ENCODE measurements at places on chromosomes 5 and 9.

DNA sequence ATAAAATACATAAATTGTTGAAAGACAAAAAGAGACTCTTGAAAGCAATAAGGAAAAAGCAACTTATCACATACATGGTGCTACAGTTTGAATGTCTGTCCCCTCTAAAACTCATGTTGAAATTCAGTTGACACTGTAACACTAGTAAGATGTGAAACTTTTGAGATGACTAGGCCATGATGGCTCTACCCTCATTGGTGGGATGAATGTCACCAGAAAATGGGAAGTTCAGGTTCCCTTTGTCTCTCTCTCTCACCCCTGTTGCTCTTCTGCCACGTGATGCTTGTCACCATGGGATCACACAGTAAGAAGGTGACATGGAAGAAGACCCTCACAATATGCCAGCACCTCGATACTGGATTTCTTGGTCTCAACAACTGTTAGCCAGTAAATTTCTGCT is 50.3 kb upstream of the SPTLC1 start:
- no peak overlapping the region for H3K27ac ChIP-seq
- H3K36me3 ChIP-seq = no peaks in the 10 kb centered on the region
- no peak for DNase-seq
- H3K4me1 ChIP-seq = no peaks in the 10 kb centered on the region

- H3K27me3 ChIP-seq = no peaks in the 10 kb centered on the region
- no peaks in the 10 kb centered on the region for H3K36me3 ChIP-seq
- H3K4me1 ChIP-seq = no peaks in the 10 kb centered on the region
- DNase-seq = no peak
- no peak overlapping the region for H3K27ac ChIP-seq
- H3K4me3 ChIP-seq = no peak overlapping the region
Observed at GRCh38 chr9:75844321-75844720, 46.2 kb upstream of the PCSK5 start.

- no peak overlapping the region for H3K4me3 ChIP-seq
- DNase-seq = no peak
- no peaks in the 10 kb centered on the region for H3K36me3 ChIP-seq
- no peaks in the 10 kb centered on the region for H3K27me3 ChIP-seq
Observed at GRCh38 chr5:1098986-1099597, 12.8 kb downstream of the SLC12A7 start.

- no peaks in the 10 kb centered on the region for H3K36me3 ChIP-seq
- H3K27me3 ChIP-seq = peaks cover 12% of the 10 kb centered on the region
- no peak for DNase-seq
- H3K4me1 ChIP-seq = peaks cover 12% of the 10 kb centered on the region
- H3K4me3 ChIP-seq = no peak overlapping the region
Observed at GRCh38 chr9:132216861-132217619, 55.2 kb downstream of the NTNG2 start.

GRCh38 chr9:33197279-33198152 is 30.4 kb upstream of the B4GALT1 start:
- H3K4me1 ChIP-seq = peaks cover 24% of the 10 kb centered on the region
- no peaks in the 10 kb centered on the region for H3K27me3 ChIP-seq
- peak; percentile 64 for DNase-seq

DNA sequence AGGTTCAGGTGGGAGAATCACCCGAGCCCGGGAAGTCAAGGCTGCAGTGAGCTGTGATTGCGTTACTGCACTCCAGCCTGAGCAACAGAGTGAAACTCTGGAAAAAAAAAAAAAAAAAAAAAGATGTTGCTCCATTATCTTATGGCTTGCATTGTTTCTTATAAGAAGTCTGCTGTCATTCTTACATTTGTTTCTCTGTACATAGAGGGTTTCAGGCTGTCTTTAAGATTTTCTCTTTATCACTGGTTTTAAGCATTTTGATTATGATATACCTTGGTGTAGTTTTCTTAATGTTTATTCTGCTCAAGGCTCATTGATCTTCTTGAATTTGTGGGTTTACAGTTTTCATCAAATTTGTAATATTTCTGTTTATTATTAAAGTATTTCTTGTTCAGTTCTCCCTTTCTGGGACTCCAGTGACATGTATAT is 35.2 kb downstream of the MVB12B start:
- no peak overlapping the region for H3K4me3 ChIP-seq
- no peak for DNase-seq
- H3K27me3 ChIP-seq = no peaks in the 10 kb centered on the region
- no peaks in the 10 kb centered on the region for H3K4me1 ChIP-seq

DNA sequence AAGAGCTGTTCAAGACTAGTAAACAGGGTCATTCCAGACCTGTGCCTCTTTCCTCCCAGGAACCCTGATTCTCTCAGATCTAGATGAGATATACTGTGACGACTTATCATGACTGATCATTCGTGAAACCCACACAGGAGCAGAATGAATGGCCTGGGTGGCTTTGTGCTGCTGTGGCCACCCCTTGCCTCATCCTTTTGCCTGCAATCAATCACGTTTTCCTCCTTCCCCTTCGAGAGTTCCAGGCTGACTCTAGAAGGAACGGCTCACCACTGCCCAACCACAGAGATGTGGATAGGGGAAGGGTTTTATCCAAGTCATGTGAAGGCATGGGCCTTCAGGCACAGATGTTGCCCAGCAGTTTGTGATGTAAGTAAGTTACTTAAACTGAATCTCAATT is 5.8 kb downstream of the ANXA6 start:
- no peak overlapping the region for H3K4me3 ChIP-seq
- H3K4me1 ChIP-seq = no peaks in the 10 kb centered on the region
- no peaks in the 10 kb centered on the region for H3K27me3 ChIP-seq
- H3K27ac ChIP-seq = peak overlapping the region; percentile 66
- peaks cover 9% of the 10 kb centered on the region for H3K36me3 ChIP-seq

DNA sequence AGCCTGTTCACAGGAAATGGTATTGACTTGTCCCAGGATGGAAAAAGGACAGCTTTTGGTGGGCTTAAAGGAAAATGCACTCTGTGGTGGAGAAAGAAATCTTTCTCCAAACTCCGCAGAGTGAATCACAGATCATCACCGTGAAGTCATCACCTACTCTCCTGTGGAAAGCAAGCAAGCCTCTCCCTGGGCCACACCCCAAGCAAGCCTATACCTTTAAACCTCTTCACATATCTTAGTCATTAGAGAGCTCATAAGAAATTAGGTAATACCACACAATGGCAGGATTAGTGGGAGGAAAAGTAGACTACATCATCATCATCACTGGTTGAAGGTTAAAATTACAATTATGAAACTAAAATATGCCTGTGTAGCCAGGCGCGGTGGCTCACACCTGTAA is 23.2 kb downstream of the TLE1 start:
- H3K4me3 ChIP-seq = no peak overlapping the region
- no peaks in the 10 kb centered on the region for H3K27me3 ChIP-seq
- no peaks in the 10 kb centered on the region for H3K36me3 ChIP-seq
- no peaks in the 10 kb centered on the region for H3K4me1 ChIP-seq

- H3K36me3 ChIP-seq = no peaks in the 10 kb centered on the region
- no peaks in the 10 kb centered on the region for H3K27me3 ChIP-seq
- no peaks in the 10 kb centered on the region for H3K4me1 ChIP-seq
- H3K4me3 ChIP-seq = no peak overlapping the region
- DNase-seq = no peak
Observed at GRCh38 chr5:78593465-78593864, 55.1 kb downstream of the LHFPL2 start.

- no peaks in the 10 kb centered on the region for H3K4me1 ChIP-seq
- H3K4me3 ChIP-seq = no peak overlapping the region
- no peak for DNase-seq
- peaks cover 24% of the 10 kb centered on the region for H3K36me3 ChIP-seq
Observed at GRCh38 chr5:37751227-37751626, 88.6 kb downstream of the GDNF start.

GRCh38 chr5:175861337-175862130 is 9.8 kb upstream of the CPLX2 start:
- no peaks in the 10 kb centered on the region for H3K4me1 ChIP-seq
- peaks cover 6% of the 10 kb centered on the region for H3K27me3 ChIP-seq
- H3K4me3 ChIP-seq = no peak overlapping the region
- no peak for DNase-seq
- no peak overlapping the region for H3K27ac ChIP-seq

- DNase-seq = no peak
- H3K36me3 ChIP-seq = peaks cover 16% of the 10 kb centered on the region
- H3K4me3 ChIP-seq = no peak overlapping the region
- no peaks in the 10 kb centered on the region for H3K4me1 ChIP-seq
- H3K27ac ChIP-seq = no peak overlapping the region
Observed at GRCh38 chr9:99970481-99970880, 64.0 kb downstream of the STX17 start.
